ENCODE measurements at places on chromosomes 6 and 20. TPM values are rescaled to one million over a fixed set of nuclear protein-coding genes. Genes with fewer than 3 reads are reported as not detected.

TGM2 gene
- 0.27 TPM for total RNA-seq

LATS1 gene
- total RNA-seq: 39.6 TPM

RTF2 gene
- total RNA-seq: 55.2 TPM

ME1 gene
- total RNA-seq: not detected

TMC2 gene
- not detected for total RNA-seq

SIRPB2 gene
- 0.20 TPM for total RNA-seq

STXBP5 gene
- 21.0 TPM for total RNA-seq

CST2 gene
- not detected for total RNA-seq

C6orf141 gene
- not detected for total RNA-seq

DNAH8 gene
- total RNA-seq: not detected

ARG1 gene
- 0.36 TPM for total RNA-seq

HLA-E gene
- 1,136 TPM for total RNA-seq

BANF2 gene
- total RNA-seq: not detected

DNA sequence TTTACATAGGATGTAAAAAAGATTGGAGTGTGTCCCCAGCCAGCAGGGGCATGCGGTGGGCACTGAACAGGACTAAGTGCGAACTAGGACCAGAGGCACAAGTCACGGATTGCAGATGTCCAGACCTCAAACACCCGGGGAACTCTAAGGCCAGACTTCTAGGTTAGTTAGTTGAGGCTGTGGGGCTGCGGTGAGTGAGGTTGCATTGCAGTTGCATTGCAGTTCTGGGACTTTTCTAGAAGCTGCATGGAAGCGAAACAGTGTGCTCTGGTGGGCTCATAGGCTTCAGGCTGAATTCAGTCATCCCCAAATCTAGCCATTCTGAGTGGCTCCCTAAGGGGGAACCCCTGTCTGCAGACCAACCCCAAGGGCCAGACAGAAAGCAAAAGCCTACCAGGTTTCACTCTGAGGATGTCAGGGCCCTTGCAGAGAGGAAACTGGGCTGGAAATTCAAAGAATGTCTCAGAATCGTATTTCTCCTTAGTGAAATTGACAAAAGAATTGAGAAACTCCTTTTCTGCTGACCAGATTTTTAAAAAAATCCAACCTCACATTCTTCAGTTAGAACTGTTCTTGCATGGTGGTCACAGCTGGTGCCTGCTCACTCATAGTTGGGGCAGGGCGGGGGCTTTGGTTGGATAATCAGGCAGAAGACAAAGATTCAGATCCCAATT lies 182.8 kb downstream of the ZDHHC14 start:
- no peak for DNase-seq

DNA sequence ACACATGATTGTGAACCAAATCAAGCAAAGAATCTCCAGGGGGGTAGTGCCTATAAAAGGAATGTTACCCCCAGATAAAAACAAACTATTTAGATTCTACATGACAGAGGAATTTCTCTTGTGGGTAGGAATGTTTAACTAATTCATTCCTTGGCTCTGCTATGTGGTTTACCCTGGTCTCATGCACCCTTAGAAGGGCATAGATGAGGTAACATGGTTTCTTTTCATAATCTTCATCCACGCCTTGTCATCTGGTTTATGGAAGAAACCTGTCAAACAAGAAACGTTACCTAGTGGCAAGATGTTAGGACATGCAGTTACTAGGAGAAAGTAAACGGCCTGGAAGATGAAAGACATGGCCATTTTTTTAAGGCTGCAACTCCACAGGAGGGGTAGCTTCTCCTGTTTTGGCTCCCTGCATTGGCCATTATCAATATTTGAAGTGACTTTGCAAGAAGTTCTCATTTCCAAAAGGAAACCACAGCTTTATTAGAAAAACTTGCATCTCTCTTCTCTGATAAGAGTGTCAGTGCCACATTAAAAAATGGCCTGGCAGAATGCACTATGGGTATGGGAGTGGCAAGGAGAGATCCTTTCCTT lies 45.5 kb downstream of the STX11 start:
- DNase-seq: no peak

DNA sequence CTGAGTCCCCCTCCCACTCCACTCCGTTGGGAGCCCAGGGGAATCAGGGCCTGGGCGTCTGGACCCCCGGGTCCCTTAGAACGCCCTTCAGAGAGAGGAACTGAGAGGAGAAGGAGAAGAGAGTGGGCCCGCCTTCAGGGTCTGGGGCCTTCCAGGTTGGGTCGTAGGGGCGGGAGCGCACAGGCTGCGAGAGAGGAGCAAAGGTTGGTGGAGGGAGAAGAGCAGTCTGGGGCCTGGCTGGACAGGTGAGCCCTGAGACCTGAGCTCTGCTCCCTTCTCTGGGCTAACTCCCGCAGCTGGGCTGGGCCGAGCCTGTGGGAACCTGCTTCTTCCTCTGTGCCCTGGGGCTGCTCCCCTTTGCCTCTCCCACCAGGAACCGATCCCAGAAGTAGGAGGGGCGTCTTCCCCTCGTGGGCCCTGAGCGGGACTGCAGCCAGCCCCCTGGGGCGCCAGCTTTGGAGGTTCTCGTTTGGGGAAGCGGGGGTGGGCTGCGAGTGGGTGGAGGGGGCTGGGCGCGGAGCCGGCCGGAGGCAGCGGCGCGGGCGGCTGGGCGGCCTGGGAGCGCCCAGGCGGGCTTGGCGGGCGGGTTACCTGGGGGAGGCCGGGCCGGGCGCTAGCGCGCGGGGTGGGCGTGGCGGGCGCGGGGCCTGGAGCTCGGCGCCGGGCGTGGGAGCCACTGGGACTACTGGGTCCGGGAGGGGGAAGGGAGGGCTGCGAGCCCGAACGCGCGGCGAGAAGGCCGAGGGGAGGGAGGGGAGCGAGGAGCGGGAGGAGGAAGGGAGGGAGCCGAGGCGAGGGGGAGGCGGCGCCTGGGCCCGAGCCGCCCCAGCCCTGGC lies at the start of gene DDR1:
Gene DDR1 (plus strand): TSS at position 835 of the 836 bp plus-strand sequence. CDS start 4,211 bp downstream, outside the sequence.
- DNase-seq: peak; percentile 71

DNA sequence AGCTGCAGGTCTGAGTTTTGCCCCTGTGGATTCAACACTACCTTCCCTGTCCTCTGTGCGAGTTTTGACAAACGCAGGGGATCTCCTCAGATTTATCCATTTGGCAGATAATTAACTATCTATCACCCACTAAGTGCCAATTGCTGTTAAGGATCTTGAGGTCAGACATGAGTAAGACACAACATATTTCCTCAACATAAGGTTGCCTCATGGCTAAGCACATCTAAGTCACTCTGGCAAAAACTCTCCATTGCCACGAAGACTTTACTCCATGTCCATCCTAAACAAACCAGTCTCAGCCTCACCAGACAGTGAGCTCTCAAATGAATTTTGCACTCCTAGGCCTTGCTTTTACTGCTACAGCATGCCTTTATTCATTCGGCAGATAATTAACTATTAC lies 408.4 kb downstream of the MAFB start:
- no peak for DNase-seq

GRCh38 chr20:44646023-44646640 lies 5.4 kb downstream of the ADA start:
- no peak for DNase-seq

DNA sequence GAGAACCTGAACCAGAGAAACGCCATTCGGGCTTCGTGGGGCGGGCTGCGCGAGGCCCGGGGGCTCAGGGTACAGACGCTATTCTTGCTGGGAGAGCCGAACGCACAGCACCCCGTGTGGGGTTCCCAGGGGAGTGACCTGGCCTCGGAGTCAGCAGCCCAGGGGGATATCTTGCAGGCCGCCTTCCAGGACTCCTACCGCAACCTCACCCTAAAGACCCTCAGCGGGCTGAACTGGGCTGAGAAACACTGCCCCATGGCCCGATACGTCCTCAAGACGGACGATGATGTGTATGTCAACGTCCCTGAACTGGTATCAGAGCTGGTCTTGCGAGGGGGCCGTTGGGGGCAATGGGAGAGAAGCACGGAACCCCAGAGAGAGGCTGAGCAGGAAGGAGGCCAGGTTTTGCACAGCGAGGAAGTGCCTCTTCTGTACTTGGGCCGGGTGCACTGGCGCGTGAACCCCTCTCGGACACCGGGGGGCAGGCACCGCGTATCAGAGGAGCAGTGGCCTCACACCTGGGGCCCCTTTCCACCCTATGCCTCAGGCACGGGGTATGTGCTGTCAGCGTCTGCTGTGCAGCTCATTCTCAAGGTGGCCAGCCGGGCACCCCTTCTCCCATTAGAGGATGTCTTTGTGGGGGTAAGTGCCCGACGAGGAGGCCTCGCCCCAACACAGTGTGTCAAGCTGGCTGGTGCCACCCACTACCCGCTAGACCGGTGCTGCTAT lies 904 bp downstream of the B3GALT4 start:
- peak; percentile 58 for DNase-seq

- DNase-seq: no peak
Observed at GRCh38 chr6:135867332-135867731, 15.8 kb downstream of the PDE7B start.

GRCh38 chr20:19071446-19071725 lies 141.1 kb upstream of the SLC24A3 start:
- DNase-seq: no peak

DNA sequence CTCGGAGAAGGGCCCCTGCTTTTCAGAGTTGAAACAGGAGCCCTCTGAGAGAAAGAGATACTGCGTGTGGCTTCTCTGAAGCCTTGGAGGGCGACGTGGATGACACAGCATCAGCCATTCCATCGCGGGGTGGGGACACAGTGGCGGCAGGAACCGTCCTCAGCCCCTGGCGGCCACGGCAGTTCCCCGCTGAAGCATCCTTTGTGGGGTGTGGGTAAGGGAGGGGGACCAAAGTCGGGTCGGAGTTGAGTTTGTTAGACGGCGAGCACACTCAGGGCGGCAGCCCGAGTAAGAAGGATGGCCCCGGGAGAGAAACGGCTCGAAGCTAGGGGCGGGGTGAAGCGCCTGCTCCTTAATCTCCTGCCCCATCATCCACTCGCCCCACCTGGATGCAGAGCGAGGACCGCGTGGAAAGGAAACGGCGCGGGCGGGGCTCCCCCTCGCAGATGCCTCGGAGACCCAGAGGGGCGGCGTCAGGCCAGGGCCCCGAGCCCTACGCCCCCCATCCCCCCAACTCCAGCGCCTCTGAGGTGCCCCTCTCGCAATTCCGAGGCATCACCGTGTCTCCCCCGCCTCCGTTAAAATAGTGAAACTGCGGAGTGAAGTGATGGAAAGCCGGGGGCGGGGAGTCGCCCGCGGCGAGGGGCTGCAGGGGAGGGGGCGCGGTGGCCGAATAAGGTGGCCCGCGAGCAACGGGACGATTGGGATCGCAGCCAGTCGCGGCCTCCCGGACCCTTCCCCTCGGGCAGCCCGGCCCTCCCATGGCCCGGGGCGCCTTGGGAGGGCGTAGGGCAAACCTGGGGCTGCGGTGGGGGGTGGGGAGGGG lies 796 bp upstream of the RREB1 start:
- DNase-seq: peak; percentile 62

DNA sequence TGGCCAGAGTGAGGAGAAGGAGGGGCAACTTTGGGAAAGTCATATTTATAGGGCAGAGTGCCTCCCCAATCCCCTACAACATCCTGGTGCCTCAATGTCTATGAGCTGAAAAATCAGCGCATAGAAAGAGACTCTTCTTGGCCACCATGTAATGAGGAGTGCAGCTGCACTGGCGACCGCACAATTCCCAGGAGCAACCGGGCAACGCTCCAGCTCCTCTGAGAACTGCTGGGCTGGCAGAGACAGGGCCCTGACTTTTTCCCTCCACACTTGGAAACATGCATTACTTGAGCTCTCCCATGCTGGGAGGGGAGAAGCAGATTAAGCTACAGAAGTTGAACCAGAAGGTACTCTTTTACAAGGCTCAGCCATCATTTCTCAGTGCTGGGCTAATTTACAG lies 31.4 kb upstream of the MARCKS start:
- DNase-seq: no peak

GRCh38 chr6:28496099-28496779 lies 19.4 kb downstream of the GPX6 start:
- no peak for DNase-seq

DNA sequence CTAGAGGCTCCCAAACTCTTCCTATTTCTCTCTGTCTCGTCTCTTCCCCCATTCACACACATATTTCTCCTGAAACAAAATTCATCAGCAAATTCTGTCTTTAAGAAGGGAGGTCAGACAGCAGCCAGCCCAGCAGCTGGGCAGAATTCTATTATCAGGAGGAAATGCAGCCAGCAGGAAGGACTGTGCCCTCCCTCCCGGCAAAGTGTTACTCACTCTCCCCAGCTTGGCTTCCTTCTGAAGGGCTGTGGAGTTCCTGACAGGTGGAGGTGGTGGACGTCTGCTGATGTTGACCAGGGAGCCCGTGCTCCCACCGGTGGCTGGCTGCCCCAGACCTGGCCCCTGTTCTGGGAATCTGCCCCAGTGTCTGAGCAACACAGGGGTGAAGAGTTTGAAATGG lies 37.3 kb downstream of the KCNB1 start:
- no peak for DNase-seq

DNA sequence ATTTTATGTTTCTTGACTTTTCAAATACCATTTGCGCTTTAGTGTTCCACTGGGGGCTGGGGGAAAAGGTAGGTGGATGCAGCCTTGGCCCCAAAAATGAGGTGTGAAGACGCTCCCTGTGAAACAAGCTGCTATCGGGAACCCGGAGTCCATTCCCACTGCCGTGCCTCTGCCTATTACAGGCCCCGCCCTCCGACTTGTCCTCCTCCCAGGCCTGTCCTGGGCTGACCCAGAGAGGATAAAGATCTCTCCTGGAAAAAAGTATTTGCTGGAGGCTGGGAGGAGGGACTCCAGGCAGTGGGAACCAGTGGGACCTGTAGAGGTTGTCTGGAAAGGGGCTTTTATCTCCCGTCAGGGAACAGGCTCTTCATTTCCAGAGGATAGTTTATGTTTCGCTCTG lies 215.0 kb downstream of the SLC24A3 start:
- no peak for DNase-seq

- no peak for DNase-seq
Observed at GRCh38 chr6:136087986-136088385, 162.1 kb downstream of the MTFR2 start.

DNA sequence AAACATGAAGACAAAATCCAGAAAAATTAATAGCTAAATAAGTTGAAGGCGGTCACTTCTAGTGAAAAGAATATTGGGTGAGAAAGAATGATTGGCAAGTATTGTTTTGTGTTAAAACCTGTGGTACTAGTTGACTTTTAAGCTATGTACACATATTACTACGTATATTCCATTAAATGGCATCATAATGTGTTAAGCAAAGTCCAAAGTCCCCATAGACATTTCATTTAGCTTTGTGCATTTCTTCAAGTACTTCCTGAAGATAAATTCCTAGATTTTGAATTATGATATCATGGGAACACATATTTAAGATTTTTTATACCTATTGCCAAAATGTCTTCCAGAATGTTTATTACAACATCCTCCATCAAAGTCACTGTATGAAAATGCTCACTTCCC lies 272.7 kb upstream of the IRAK1BP1 start:
- no peak for DNase-seq

GRCh38 chr20:1402149-1402548 lies 9.3 kb upstream of the FKBP1A start:
- no peak for DNase-seq

DNA sequence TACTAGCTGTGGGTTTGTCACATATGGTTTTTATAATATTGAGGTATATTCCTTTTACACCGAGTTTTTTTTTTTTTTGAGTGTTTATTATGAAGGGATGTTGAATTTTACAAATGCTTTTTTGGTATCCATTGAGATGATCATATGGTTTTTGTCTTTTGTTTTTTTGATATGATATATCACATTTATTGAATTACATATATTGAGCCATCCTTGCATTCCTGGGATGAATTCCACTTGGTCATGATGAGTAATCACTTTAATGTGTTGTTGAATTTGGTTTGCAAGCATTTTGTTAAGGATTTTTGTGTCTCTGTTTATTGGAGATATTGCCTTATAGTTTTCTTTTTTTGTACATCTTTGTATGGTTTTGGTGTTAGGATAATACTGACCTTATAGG lies 3.3 kb upstream of the ZNF337 start:
- DNase-seq: no peak

- DNase-seq: peak; percentile 19
Observed at GRCh38 chr20:51639206-51639832, 96.8 kb upstream of the NFATC2 start.

All from CD4-positive, alpha-beta T cell (primary cell).